Activated naive CD4-positive, alpha-beta T cell treated with anti-CD3 and anti-CD28 coated beads for 36 hours (primary cell): ENCODE measurements at places on chromosomes 3 and 15. TPM values are rescaled to one million over a fixed set of nuclear protein-coding genes. Genes with fewer than 3 reads are reported as not detected.

ANKRD34C gene
- not detected for total RNA-seq

GOLGA6B gene
- not detected for total RNA-seq

GUCA1C gene
- total RNA-seq = not detected

ITGB5 gene
- 0.59 TPM for total RNA-seq

CLSTN2 gene
- not detected for total RNA-seq

ITIH1 gene
- not detected for total RNA-seq

PLA2G4D gene
- total RNA-seq = not detected

ANO10 gene
- 9.3 TPM for total RNA-seq

POLQ gene
- 20.8 TPM for total RNA-seq

OXSM gene
- 10.0 TPM for total RNA-seq

CCRL2 gene
- 0.81 TPM for total RNA-seq

CCDC54 gene
- total RNA-seq = not detected

CD200R1 gene
- total RNA-seq = 1.1 TPM

CACNA1D gene
- not detected for total RNA-seq

RBPMS2 gene
- not detected for total RNA-seq

MYH15 gene
- 0.07 TPM for total RNA-seq

GALNT15 gene
- not detected for total RNA-seq

UACA gene
- total RNA-seq = 5.3 TPM

CISH gene
- total RNA-seq = 138 TPM

PTPN9 gene
- total RNA-seq = 9.5 TPM

SOX2 gene
- total RNA-seq = not detected

EOMES gene
- 0.12 TPM for total RNA-seq

THPO gene
- total RNA-seq = not detected

USP13 gene
- total RNA-seq = 12.0 TPM

PARP15 gene
- 5.1 TPM for total RNA-seq

PATL2 gene
- 6.1 TPM for total RNA-seq

FETUB gene
- total RNA-seq = not detected

MBNL1 gene
- 391 TPM for total RNA-seq

ROPN1 gene
- total RNA-seq = not detected

UROC1 gene
- total RNA-seq = not detected

SELENOS gene
- 15.3 TPM for total RNA-seq

LDHAL6B gene
- total RNA-seq = not detected

HRG gene
- not detected for total RNA-seq

STXBP5L gene
- not detected for total RNA-seq

ZNF620 gene
- 2.3 TPM for total RNA-seq

GPR149 gene
- not detected for total RNA-seq

GOLGA8T gene
- total RNA-seq = not detected

OR4F6 gene
- not detected for total RNA-seq

NUDT16 gene
- 5.9 TPM for total RNA-seq

DISP2 gene
- not detected for total RNA-seq

GOLGA6D gene
- total RNA-seq = not detected

ADPRH gene
- total RNA-seq = 2.6 TPM
